Stimulated activated CD8-positive, alpha-beta memory T cell treated with anti-CD3 and anti-CD28 coated beads, Interleukin-4, amount 100 ng/mL, for 4 hours (primary cell): ENCODE measurements at places on chromosomes 7 and 10.

DNA sequence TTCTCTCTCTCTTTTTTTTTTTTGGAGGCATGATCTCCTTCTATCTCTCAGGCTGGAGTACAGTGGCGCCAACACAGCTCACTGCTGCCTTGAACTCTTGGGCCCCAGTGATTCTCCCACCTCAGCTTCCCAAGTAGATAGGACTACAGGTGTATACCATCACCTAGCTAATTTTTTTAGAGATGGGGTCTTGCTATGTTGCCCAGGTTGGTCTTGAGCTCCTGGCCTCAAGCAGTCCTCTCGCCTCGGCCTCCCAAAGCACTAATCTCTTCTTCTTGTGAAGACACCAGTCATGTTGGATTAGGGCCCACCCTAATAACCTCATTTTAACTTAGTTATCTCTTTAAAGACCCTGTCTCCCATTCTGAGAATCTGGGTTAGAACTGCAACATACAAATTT lies 45.6 kb downstream of the LRMDA start:
- DNase-seq = no peak

DNA sequence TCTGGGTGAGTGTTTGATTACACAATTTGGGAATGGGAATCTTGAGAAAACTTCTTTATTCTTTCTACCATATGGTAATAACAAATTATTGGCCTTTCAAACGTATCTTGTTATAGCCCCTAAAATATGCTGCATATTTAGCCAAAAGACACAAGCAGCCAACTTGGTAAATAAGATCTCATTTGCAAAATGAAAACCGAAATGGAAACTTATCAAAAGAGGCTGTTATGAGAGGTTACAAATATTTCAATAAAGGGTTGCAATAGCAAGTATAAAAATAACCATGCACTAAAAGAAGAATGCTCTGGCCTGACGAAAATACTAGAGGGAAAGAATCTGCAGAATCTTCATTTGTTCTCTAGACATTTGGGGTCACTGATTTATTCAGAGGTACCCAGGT lies 259.5 kb upstream of the LRRN3 start:
- DNase-seq = no peak

GRCh38 chr10:71763352-71764127 lies 9.8 kb downstream of the VSIR start:
- no peak for DNase-seq

DNA sequence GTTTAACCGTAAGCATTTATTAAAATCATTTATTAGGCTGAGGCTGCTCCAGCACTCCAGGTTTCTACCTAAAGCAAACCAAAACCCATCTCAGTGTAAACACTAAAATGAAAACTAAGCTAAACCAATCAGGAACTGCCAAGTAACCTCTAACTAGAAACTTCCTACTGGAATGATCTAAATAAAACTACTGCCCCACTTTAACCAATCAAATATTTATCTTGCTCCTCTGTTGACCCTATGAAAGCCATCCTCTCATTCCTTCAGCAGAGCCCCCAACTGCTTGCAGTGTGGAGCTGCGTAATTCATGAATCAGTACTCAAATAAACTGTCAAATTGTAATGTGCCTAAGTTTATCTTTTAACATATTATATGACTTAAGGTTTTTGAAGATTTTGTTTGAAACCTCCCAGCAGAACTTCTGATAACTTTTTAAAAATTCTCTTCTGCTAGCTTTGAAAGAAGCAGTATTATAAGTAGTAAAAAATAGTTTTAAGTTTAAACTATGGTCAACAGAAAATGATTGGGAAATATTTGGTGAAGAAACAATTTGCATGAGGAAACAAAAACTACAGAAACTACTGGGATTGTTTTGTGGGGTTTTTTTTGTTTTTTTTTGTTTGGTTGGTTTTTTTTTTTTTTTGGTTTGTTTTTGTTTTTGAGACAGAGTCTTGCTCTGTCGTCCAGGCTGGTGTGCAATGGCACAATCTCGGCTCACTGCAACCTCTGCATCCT lies 47.4 kb downstream of the GPR37 start:
- DNase-seq = no peak

DNA sequence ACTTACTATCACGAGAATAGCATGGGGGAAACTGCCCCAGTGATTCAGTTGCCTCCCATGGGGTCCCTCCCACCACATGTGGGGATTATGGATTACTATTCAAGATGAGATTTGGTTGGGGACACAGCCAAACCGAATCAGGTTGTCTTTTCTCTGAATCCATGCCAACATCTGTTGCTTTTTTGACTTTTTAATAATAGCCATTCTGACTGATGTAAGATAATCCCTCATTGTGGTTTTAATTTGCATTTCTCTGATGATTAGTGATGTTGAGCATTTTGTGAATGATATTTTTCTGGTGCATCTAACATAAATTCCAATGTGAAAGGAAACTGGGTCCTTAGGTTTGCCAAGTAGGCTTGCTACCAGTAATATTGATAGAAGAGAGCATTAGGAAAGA lies 69.0 kb upstream of the ARHGAP21 start:
- DNase-seq = no peak

- DNase-seq = no peak
These were observed 146.9 kb downstream of the TPST1 start for GRCh38 chr7:66352071-66352470.

DNA sequence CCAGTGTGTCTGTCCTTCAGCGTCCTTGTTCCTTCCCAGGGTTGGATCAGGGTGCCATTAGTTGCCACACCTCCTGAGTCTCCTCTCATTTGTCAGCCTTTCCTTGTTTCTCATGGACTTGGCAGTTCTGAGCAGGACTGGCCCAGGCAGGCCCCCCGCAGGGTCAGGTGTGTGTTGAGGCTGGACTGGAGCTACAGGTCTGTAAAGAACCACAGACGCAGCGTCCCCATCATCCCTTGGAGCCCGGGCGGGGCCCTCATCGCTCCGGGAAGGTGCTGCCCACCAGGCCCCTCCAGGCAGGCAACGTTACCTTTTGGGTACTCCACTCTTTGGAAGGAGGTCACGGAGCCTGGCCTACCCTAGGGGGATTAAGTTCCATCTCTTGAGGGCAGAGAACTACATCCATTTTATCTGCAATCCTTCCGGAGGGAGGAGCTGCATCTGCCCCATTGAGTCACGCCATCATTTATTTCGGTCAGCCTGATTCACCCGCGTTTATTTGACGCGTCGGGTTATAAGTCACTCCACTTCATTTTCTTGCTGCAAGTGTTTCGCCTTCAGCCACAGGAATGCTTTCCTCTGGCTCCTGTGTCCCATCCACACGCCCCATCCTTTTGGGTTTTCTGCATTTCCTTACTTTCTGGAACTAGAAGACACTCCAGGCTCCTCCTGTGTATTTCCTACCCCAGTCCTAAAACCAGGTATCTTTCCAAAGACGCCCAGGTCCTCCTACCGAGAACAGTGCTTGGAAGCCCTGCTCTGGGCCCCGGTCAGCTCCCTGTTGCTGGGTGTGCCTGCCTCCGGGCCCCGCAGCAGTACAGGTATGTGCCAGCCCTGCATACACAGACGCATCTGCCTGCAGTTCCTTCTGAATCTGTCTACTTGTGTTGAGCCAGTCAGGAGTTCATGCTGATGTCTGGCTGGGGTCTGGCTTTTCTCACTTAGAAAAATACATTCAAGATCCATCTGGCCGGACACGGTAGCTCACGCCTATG lies 141.9 kb downstream of the MAD1L1 start:
- DNase-seq = no peak

GRCh38 chr10:64444564-64444963 lies 923.4 kb downstream of the REEP3 start:
- no peak for DNase-seq

DNA sequence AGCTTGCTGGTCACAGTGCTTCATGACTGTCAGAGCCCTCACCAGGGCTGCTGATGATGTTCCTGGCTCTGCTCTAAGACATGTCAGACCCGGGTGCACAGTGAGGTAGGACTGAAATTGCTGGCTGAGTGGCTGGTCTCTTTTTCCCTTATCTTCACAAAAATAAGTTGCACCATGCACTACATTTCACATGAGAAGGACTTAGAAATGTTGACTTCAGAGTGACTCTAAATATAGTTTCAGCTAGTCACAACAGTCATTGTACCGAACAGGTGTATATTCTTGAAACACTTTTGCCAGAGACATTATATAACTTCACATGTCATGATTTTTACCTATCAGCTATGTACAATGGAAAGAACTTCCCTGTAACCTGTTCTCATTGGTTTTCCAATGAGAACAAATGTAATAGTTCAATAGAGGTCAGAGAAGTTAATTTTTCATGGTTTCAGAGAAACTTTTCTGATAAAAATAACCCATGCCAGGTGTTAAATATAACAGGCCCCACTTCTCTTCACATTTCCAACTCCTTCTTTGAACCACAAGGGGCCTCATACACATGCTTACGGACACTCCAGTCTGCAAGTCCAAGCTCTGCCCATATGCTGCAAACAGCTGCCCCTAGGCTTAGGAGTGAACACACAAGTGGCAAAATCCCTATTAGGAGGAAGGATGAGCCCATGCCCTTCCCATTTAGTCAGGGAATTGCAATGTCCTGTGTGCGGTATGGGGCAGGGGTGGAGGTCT lies 115.6 kb downstream of the CDK6 start:
- no peak for DNase-seq

GRCh38 chr7:128029405-128029995 lies 1.7 kb downstream of the LRRC4 start:
- no peak for DNase-seq

DNA sequence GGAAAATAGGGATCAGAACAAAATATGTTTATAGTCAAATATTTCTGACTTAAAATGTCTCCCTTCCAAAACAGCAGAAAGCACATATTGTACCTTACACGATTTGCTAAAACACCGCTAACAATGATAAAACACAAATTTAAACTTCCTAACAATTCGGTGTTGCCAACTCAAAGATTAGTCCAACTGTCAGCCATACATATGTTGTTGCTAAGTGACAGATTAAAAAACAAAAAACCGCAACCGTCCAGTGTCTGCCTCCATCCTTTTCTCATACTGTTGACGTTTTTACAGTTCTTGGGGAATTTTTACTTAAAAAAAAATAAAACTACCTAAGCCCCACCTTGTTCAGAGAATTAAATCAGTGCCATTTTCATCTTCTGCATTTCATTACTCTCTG lies 118.0 kb downstream of the RAB11FIP2 start:
- no peak for DNase-seq
